DND-41 (cell line): ENCODE measurements at places on chromosomes 3 and 15.

- no peak for DNase-seq
Observed at GRCh38 chr15:29141308-29142128, 128.1 kb downstream of the NSMCE3 start.

DNA sequence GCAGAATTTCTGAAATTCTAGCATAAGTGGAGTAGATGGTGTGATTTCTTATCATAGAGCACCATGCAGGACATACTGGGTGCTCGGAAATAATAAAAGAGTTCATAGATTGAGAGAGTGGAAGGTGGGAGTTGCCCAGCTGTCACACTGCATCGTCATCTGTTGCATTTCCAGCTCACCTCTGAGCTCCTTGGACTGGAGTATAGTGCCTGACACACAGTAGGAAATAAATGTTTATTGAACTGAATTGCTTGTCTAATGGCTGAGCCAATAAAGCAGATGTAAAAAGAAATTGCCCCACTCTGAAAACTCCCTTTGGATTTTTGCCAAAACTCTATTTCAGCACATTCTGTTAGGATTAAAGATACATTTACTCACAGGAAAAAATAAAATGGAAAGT lies 108.9 kb upstream of the UBE2E1 start:
- no peak for DNase-seq

DNA sequence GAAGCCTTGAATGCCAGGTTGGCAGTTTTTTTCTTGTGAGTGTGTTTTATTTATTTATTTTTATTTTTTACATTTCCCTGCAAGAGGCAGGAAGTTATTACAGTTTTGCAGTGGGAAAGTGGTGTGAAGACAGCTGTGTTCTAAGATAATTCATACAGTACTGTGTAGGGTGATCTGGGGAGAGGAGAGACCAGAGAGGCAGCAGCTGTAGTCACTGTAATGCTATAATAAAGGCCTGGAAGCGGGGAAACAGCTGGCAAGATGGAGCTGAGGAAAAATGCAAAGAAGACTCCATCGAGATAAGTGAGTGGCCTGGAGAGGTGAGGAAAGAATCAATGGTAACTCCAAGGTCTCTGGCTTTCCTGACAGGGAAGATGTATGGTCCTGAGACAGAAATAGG lies 23.1 kb downstream of the CNTN3 start:
- DNase-seq: no peak

DNA sequence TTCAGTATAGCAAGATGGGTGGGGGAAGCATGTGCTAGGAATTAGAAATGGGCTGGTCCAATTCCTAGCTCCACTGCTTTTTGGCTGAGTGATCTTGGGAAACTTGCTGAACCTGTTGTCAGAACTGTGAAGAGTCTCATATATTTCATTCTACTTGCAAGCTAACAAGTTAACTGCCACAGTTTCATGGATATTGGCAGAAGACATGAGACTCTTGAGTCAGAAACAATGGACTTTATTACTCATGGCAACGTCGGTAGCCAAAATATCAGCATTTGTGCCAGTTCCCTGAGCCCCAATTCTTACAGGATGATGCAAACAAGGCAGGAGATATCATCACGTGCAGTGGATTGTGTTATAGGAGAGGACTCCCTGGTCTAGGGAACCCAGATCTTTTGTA lies 26.6 kb upstream of the PLAAT1 start:
- no peak for DNase-seq

- DNase-seq: no peak
Observed at GRCh38 chr3:22859618-22860017, 343.5 kb upstream of the UBE2E2 start.

DNA sequence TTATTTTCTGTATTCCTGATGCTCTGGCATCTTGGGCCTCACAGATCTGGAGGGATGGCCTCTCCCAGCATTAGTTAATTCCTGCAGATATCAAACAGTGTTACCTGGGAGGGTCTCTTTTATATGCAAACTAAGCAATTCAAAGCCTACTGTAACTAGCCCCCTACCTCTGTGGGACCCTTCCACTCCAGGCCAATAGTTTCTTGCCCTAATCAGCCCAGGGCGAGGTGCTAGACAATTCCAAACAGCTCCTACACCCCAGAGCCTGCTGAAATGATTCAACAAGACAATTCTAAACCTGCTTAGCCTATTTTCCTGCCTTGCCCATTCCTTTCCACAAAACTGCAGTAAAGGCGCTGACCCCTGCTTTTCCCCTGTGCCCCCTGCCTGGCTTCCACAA lies 106.6 kb upstream of the IGSF10 start:
- no peak for DNase-seq

DNA sequence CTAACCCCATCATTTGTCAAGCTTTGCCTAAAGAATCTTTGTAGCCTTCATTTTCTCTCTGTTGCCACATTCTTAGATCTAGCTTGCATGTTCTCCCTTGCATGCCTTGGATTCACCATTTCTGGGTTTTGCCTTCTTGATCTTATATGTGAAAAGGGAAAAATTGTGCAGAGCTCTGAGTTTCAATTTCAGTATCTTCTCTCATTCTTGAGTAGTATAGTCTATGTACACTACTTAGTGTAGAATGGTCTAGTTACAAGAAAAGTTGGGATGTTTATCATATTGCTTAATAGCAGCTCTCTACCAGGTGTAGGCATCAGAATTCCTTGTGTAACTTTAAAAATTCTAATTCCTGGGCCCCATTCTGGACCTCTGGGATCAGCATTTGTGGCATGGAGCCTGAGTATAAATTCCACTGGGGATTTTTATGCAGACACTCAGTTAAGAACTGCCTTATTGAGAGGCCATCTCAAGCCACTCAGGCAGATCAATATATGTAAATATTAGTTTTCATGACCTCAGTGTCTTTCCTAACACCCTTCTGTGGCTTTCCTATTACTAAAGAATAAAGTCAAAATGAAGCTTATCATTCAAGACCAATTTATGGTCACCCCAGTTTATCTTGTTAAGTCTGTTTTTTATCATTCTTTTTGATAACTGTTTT lies 23.4 kb downstream of the GTF2E1 start:
- no peak for DNase-seq

DNA sequence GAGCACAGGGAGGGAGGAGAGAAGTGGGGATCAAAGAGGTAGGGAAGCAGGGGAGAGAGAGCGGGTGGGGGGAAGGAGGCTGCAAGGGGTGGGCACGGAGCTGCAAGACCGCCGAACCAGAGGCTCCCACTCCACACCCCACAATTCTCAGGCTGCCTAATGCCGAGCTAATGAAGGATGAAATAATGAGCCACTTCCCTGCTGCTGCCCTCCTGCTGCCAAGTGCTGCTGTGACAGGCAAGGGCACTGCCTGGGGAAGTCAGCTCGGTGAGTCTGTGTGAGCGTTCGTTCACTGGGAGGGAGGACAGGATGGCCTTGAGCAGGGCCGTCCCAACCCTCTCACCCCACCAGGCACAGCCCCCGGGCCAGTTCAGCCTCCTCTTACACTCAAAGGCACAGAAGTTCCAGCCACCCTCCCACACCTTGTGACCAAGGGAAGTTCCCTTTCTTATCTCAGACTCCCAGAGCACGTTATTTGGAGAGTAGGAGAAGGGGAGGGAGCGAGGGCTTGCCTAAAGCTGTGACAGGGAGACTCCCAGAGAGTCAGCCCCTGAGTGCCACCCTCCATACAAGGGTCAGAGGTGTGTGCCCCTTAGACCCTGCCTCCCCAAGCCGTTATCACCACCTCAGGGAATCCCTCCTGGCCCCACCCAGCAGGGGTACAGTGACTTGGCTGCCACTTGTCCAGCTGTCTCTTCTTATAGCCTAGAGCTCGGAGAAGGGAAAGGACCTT lies 12.4 kb downstream of the GLYCTK start:
- no peak for DNase-seq

GRCh38 chr3:182028081-182028480 lies 316.4 kb downstream of the SOX2 start:
- DNase-seq: no peak

GRCh38 chr3:129231331-129232119 lies 17.9 kb upstream of the COPG1 start:
- DNase-seq: no peak

DNA sequence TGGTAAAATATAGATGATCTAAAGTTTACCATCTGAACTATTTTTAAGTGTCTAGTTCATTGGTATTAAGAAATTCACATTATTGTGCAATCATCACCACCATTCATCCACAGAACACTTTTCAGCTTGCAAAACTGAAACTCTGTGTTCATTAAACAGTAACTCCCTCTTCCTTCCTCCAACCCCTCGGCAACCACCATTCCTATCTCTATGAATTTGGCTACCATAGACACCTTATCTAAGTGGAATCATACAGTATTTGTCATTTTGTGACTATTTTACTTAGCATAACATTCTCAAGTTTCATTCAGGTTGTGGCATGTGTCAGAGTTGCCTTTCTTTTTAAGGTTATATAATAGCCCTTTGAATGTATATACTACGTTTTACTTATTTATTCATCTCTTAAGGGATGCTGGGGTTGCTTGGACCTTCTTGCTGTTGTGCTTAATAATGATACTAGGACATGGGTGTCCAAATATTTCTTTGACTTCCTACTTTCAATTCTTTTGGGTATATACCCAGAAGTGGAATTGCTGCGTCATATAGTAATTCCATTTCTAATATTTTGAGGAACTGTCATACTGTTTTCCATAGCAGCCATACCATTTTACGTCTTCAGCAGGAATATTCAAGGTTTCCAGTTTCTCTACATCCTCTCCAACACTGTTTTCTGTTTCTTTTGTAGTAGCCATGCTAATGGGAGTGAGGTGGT lies 20.9 kb downstream of the KAT2B start:
- no peak for DNase-seq

DNA sequence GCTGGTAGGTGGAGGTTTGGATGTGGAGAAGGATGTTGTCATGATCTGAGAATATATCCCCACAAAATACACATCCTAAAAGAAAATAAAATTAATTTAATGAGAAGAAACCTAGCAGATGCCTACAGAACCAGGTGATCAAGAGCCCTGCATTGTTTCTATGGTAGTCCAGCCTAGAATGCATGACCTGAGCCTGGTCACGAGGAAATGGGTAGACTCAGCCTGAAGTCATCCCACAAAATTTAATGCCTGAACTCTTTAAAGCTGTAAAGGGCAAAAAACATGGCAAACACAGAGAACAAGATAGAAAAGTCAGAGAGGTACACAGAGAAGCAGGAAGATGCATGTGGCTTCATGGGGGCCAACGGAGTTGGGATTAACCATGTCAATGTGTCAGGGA lies 36.0 kb downstream of the LDHAL6B start:
- no peak for DNase-seq

DNA sequence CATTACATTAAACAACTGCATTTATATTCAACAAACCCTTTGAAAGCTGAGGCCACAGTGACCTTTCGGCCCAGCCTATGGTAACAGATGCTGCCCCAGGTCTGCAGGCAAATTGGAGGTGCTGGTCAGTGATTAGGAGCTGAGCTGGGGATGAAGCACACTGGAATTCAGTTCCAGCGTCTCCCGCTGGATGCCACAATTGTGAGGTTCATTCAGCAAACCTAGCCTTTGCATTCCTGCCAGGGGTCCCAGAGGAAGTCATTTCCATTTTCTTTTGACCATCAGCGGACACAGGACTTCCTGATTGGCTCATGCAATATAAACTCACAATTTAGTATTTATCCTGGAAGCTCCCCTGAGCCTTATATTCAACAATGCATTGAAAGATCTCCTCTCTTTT lies 89.5 kb downstream of the IL20RB start:
- DNase-seq: no peak

DNA sequence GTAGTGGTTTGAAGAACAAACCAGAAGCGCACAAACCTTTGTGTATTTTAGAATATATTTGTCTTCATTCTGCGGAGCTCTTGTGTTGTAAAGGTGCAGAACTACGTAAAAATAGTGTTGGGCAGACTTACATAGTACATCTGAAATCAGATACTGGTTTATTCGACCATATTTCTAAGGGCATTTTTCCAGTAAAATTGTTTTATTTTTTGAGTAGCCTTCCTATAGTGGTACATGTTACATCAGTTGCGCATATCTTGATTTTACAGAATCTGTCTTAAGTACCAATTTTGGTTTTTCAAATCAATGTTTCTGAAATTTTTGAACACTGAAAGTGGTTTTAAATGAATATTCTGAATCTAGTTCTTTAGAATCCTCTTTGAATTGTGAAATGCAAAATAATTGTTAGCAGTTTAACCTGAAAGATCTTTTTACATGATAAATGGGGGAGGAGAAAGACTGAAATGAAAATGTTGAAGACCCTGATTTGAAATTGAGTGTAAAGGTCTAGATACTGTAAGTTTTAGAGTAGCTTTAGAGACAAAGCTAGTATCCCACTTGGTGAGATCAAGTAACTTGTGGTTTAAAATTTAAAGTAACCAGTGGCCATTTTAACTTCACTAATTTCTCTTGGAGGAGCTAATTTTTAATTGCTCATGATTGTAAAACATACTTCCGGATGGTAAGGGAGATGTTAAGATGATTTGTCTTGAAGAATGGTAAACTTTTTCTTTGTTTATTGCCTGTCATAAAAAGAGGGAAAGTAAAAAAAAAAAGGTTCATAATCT lies 15.5 kb upstream of the CHD2 start:
- no peak for DNase-seq

DNA sequence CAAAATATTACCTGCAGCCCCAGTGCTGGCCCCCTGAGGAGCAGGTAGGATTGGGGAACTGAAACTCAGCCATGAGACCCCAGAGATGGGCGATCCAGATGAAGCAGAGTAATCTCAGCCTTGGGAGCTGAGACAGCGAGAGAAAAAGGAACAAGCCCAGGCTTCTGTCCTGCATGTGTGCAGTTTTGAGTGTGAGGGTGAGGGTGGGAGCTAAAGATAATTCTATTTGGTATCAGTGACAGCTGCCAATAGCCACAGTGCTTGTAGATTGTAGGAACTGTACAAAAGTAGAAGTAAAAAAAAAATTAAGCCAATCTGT lies 5.9 kb downstream of the ATP8B4 start:
- DNase-seq: no peak

DNA sequence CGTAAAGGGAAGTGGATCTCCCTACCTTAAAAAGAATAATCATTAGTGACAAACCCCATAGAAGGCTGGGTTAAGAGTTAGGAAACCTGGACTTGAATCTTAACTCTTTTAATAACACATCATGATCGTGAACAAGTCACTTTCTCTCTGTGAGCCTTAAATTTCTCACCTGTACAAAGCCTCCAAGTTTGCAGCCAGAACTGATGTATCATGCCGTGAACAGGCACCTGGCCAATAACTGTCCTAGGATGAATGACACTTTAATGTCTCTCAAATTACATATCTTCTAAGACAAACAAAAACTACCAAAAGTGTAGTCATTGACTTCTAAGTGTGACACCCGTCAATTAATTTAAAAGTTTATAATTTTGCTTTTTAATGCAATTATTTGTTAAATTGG lies 3.9 kb downstream of the UPK1B start:
- no peak for DNase-seq
